ENCODE measurements at places on chromosomes 11 and 22.

GRCh38 chr11:123690485-123690884 lies 36.1 kb upstream of the SCN3B start:
- no peak for DNase-seq

DNA sequence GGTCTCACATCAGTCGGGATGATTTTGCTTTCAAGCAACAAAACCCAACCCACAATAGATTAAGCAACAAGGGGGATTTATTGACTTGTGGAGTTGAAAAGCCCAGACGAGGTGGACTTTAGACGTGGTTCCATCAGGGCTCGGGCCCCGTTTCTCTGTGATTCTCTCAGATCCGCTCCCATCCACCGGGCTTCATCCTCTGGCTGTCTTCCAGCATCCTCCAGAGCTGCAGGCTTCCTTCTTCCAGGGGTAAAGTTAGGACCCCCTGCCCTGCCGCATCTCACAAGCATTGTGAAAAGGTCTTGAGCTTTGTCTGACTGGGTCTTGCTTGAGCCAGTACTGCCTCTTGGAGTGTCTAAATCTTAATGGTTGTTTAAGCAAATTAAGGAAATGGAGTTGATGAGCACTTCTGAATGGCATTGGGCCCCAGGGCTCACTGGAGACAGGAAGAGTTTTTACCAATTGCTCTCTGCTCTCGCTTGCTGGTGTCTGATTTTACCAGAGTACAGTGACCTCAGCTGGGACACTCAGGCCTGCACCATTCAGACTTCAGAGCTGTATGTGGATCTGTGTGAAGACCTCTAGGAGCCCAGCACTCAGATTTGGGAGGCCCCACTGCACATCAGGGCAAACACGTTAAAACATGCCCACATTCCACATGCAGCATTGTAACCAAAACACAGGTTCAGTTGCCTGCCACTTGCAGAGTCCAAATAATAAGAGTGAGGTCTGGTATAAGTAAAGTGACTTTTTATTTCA lies 13.5 kb upstream of the FTH1 start:
- DNase-seq, result peak; percentile 15

DNA sequence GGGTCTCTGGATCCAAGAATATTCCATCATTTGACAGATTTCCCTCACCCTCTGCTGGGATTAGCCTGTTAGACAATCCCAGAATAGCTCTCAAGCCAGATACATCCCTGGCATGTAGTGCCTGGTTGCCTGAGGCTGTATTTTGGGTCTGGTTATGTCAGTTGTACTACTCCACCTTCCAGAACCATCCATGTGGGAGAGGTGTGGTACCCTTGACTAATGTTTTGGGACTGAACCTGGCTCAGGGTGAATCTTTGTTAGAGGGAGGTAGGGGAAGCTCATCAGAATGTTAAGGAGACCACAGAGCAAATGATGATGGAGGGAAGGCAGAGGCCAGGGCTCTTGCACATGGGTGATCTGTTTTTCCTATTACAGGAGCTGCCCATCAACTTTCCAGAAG lies 5.2 kb downstream of the C11orf52 start:
- no peak for DNase-seq

- no peak for DNase-seq
Observed at GRCh38 chr22:19233189-19233661, 54.7 kb upstream of the SLC25A1 start.

DNA sequence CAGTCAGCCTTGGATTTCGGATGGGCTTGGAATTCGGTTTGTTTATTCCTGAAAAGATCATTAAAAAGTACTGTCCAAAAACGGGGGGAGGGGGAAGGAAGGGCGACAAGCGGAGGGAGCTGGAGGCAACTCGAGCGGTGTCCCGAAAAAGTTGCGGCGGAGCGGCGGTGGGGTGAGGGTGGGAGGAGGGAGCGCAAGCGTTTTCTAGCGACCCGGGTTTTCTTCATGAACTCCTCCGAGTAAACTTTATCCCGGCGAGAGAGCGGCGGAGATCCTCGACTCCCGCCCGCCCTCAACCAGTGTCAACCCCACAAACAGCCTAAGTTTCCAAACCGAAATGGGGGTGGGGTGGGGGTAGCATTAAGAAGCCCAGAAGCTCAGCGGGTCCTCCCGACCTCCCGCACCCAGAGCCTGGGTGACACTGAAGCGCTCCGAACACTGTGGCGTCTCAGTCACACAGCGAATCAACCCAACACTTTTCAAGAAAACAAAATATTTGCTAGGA lies 133.0 kb upstream of the C11orf58 start:
- no peak for DNase-seq

- DNase-seq, result no peak
Observed at GRCh38 chr11:68264244-68264643, 7.5 kb downstream of the C11orf24 start.

- DNase-seq, result no peak
Observed at GRCh38 chr22:37708580-37709444, 12.0 kb downstream of the TRIOBP start.

DNA sequence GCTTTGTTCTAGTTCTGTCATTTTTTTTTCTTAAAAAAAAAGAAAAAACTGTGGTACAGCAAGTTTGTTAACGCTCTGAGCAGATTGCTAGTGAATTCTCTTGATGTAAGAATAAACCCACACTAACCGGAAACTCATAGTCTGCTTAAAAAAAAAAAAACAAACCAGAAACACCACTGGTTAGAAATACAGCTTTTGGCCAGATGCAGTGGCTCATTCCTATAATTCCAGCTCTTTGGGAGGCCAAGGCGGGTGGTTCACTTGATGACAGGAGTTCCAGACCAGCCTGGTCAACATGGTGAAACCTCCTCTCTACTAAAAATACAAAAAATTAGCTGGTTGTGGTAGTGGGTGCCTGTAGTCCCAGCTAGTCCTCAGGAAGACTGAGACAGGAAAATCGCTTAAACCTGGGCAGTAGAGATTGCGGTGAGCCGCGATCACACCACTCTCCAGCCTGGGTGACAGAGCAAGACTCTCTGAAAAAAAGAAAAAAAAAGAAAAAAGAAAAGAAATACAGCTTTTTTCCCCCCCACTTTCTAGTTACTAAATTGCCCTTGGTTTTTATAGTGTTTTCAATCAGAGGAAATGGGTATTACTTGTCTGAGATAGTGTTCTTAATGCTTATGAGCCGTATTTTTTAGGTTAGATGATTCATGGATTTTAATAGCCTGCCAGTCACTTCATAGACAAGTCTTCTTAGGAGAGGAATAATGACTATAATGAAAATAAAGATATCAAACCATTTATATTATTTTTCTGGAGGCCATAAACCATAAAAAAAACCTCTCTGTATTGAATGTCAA lies 222.8 kb downstream of the DDX10 start:
- no peak for DNase-seq

Measured in activated CD4-positive, CD25-positive, alpha-beta regulatory T cell treated with anti-CD3 and anti-CD28 coated beads, Interleukin-2, amount 50 U/mL, for 72 hours (primary cell).